ENCODE measurements at places on chromosomes 13 and 19. TPM values are rescaled to one million over a fixed set of nuclear protein-coding genes. Genes with fewer than 3 reads are reported as not detected.

Gene ZNF85
- 3.0 TPM for total RNA-seq

Gene PGLYRP1
- total RNA-seq: not detected

DNA sequence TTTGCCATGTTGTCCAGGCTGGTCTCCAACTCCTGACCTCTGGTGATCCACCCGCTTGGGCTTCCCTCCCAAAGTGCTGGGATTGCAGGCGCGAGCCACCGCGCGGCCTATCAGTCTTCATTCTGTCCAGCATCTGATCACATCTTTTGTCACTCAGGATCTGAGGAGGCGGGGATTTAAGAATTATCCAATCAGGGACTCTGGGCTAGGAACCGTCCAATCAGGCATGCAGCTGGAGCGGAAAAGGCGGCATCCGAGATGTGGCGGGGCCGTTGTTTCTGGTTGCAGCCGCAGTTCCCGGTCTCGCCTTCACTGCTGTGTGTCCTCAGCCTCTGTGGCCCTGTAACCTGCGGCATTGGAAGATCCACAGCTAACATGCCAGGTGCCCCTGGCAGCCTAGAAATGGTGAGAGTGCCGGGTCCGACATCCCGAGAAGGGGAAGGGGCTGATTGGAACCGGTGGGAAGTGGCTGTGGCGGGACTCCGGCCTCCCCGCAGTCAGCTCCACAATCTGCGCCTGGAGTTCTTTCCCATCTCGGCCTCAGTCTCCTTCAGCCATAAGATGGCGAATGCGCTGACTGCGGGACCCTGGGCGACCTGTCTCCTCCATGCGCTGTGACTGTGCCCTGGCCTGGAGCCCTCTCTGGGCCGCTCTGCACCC, at the start of gene ZNF729:
Gene ZNF729 (plus strand): TSS at position 291 of the 660 bp plus-strand sequence. CDS start 85 bp downstream, at position 376.
- no peak for DNase-seq
- H3K4me1 ChIP-seq: no peaks in the 10 kb centered on the region
- H3K4me3 ChIP-seq: no peak within 1 kb of the TSS

- H3K4me1 ChIP-seq: peaks cover 5% of the 10 kb centered on the region
- H3K4me3 ChIP-seq: no peak overlapping the region
- H3K27me3 ChIP-seq: no peaks in the 10 kb centered on the region
- H3K36me3 ChIP-seq: peaks cover 9% of the 10 kb centered on the region
- H3K27ac ChIP-seq: no peak overlapping the region
- DNase-seq: no peak
These were observed 13.8 kb upstream of the CEACAM16 start for GRCh38 chr19:44684892-44685863.

DNA sequence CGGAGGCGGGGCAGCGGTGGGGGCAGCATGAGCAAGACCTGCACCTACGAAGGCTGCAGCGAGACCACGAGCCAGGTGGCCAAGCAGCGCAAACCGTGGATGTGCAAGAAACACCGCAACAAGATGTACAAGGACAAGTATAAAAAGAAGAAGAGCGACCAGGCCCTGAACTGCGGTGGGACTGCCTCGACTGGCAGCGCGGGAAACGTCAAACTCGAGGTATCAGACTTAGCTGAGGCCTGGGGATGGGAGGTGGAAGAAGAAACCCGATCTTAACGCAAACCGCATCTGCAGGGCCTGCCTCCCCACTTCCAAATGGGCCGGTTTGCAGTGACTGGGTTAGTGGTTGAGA, 693 bp downstream of the RFXAP start:
- H3K4me3 ChIP-seq: peak overlapping the region; percentile 83
- no peaks in the 10 kb centered on the region for H3K27me3 ChIP-seq
- no peaks in the 10 kb centered on the region for H3K36me3 ChIP-seq

- H3K27ac ChIP-seq: peak within 1 kb of the TSS; percentile 96
- peaks cover 4% of the 10 kb centered on the region for H3K36me3 ChIP-seq
- H3K4me1 ChIP-seq: peaks cover 37% of the 10 kb centered on the region
- peak within 1 kb of the TSS; percentile 89 for H3K4me3 ChIP-seq
- no peaks in the 10 kb centered on the region for H3K27me3 ChIP-seq
These were observed at the start of gene FOSB for GRCh38 chr19:45467456-45468158. TSS of gene FOSB (plus strand) at chr19:45467996. CDS start at chr19:45468587, 591 bp downstream.

GRCh38 chr19:10568062-10568825, 535 bp downstream of the CDKN2D start:
- no peaks in the 10 kb centered on the region for H3K27me3 ChIP-seq
- peak; percentile 80 for DNase-seq
- peak overlapping the region; percentile 87 for H3K27ac ChIP-seq
- H3K36me3 ChIP-seq: no peaks in the 10 kb centered on the region
- peak overlapping the region; percentile 92 for H3K4me3 ChIP-seq
